Stimulated activated CD4-positive, alpha-beta T cell treated with anti-CD3 and anti-CD28 coated beads, TNF-alpha, amount 100 ng/mL, for 1 hour (primary cell): ENCODE measurements at places on chromosomes 7 and 10.

DNA sequence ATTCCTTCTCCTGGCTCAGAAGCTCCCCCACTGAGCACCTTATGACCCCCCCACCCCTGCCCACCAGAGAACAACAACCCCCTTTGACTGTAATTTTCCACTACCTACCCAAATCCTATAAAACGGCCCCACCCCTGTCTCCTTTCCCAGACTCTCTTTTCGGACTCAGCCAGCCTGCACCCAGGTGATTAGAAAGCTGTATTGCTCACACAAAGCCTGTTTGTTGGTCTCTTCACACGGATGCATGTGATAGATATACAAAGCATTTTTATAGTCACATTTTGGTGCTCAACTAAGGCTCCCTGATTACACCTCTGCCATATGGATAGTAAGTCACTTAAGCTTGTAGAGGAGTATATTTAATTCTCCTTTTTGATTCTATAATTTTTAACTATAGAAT, 985.8 kb downstream of the REEP3 start:
- DNase-seq: no peak

DNA sequence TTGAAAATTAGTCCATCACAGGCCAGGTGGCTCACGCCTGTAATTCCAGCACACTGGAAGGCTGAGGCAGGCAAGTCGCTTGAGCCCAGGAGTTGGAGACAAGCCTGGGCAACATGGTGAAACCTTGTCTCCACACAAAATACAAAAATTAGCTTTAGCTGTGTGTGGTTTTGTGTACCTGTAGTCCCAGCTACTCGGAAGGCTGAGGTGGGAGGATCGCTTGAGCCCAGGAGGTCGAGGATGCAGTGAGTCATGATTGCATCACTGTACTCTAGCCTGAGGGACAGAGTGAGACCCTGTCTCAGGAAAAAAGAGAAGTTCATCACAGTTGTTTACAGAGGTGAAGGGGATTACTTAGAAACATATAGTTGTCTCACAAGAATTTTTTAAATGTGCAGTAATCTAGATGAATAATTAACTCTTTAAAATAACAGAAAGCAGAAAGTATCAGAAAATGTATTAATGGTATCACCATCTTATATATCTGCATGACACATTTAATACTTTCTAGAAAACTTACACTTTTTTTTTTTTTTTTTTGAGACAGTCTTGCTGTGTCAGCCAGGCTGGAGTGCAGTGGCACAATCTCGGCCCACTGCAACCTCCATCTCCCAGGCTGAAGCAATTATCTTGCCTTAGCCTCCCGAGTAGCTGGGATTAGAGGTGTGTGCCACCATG, 8.9 kb downstream of the LCOR start:
- no peak for DNase-seq

GRCh38 chr10:129441372-129442009, 25.6 kb upstream of the MGMT start:
- no peak for DNase-seq

DNA sequence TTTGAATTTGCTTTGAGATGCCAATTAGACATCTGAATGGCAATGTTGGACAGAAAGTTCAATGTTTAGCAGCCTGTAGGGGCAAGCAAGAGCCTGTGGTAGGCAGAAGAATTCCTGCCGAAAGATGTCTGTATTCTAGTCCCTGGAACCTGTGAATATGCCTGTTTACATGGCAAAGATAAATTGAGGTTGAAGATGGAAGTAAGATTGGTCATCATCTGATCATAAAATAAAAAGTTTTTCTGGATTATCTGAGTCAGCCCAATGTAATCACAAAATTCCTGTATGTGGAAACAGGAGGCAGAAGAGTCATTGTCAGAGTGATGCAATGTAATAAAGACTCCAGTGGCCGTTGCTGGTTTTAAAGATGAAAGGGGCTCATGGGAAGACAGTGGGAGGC, 430.5 kb downstream of the MDFIC start:
- no peak for DNase-seq

GRCh38 chr7:36348256-36348655, 41.4 kb upstream of the ANLN start:
- DNase-seq: no peak

GRCh38 chr10:12500381-12501303, 151.3 kb downstream of the CAMK1D start:
- DNase-seq: no peak

GRCh38 chr10:42991442-42992098, 85.3 kb upstream of the RET start:
- no peak for DNase-seq

GRCh38 chr10:18490755-18491154, 160.6 kb downstream of the NSUN6 start:
- DNase-seq: no peak

DNA sequence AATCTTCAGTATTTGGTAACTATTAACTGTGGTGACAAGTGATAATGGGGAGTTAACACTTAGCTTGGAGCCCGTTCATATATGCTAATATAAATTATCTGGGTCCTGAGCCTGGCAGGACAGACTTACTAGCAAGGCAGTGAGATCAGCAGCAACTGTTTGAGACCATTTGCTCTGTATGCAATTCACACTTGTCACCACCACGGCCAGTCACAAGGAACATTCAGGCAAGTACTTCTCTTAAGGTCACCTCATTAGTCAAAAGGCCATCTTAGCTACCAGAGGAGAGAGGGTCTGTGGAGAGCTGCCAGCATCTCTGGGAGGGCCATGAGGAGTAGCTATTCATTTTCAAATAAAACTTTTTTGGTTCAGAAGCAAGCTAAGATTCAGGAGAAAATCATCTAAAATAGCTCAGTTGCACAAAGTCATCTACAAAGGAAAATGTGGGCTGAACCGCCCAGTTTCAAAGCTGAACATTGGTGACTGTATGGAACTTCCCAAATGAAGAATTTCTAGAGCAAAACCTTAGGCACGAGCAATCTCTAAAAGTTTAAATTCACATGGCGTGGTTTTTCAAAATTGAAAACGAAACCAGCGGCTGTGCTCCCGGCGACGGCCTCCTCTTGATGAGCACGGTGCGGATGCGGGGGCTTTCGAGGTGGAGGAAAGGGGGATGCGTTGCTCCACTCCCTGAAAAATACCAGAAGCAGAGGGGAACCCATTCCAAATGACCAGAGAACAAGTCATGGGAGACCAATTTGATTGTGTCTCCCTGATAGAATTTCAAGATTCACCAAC, 233.5 kb upstream of the MGMT start:
- no peak for DNase-seq

DNA sequence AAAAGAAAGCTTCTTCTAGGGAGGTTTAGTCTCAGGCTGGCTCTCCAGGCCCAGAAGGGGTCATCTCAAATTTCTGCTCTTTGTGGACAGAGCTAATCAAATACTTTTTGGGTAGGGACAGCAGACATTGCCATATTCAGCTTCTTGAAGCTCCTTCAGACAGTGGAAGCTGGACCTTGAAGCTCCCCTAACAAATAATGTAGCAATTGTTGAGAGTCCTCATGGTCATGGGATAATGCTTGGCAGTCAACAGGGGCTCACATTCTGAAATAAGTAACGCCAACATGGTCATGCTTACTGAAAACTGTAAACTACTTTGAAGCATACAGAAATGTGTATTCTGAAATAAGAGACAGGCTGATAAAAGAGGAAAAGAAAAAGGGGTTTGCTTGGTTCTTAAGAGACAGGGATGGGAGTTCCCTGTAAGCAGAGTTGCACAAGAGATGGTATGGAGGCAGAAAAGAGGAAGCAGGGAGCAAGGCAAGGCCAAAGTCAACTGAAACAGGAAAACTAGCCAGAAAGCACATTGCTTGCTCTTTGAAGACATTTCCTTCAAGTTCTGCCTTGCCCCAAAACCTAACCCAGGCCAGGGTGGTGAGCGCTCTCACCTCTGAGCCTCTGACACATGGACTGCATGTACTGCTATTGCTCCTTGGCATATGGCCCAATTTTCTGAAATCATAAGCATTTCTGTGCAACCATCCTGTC, 53.1 kb upstream of the KMT2E start:
- DNase-seq: no peak

DNA sequence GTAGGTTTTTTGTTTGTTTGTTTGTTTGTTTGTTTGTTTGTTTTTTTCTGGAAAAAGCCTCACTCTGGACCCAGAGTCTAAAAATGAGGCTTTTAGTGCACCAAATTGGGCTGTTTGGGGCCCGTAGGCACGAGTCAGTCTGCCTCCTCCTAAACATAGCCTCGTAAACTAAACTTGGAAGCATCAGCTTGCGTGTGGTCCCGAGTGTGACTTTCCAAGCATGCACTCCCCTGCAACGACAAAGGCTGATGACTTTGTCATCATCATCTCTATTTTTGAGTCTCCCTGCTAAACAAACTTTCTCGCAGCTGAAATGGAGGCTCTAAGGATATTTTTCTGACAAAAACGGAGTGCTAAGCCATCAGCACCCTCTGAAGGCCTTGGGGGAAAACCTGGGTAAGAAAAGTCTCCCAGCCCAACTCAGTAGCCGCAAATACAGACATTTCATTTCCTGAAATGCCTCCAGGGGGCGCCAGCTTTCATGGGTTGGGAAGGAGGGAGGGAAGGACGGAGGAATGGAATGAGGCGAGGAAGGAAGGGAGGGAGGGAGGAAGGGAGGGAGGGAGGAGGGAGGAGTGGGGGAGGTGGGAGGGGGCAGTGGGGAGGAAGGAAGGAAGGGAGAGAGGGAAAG, 245.9 kb downstream of the KCNMA1 start:
- DNase-seq: no peak

- DNase-seq: no peak
Observed at GRCh38 chr7:55005241-55005851, 13.5 kb upstream of the EGFR start.

DNA sequence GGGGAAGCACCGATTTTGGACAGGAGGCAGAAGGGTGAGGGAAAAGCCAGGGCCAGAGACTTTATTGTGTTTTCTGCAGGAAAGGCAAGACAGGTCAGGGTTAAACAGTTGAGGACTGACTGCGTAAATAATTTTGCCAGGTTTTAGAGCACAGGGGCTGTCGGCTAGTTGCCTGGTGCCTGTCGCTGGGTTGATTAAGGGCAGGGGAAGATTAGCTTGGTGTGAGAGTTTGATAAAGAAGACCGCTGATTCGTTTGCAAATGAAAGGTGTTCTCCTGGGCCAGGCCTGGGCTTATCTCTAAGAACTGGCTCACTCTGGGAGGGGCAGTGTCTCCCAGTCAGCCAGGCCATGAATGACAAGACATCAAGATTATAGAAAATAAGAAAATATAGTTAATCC, 75.6 kb downstream of the SLC37A3 start:
- DNase-seq: no peak

DNA sequence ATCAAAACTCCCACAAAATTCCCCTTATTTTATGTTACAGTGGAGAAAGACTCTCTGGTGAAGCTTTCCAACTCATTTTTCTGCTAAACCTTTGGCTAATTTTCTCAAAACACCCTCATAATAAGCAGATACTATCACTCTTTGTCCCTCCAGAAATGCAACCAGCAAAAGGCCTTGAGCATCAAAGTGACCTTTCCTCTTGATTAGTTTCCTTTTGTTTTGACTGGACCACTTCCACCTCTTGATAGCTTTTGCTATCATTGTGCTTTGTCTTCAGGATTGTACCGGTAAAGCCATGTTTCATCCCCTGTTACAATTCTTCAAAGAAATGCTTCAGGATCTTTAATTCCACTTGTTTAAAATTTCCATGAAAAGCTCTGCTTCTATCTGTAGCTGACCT, 115.1 kb upstream of the SLC13A1 start:
- no peak for DNase-seq

DNA sequence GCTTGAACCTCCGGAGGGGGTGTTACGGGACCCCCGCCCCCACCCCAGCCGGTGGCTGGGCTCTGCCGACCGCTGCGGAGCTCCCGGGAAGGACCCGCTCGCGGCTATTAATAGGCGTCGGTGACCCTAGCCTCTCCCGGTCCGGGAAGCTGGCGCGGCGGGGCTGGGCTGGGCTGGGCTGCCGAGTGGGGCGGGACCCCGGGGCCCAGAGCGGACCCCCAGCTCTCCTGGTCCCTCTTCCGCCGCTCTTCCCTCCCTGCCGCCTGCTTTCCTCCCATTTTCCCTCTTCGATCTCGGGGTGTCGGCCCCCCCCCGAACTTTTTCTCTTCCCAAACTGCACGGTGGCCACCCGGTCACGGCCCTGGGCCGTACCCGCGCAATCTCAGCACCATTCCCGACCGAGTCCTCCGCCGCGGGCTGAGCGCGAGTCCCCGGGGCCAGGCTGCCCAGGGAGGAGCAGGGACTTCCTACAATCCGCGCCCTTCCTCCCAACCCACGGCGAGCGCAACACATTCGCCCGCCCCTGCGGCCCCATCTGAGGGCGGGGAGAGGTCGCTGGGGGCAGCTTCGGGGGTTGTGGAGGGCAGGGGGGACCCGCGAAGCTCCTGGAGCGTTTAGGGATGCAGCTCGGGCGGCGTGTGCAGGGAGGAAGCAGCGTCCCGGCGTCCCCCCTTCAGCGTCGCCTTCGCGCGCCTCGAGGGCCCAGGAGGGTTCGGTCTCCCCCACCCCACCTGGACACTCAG, 3.1 kb upstream of the ELFN1 start:
- no peak for DNase-seq

- no peak for DNase-seq
Observed at GRCh38 chr7:25704413-25704812, 447.6 kb upstream of the NFE2L3 start.

DNA sequence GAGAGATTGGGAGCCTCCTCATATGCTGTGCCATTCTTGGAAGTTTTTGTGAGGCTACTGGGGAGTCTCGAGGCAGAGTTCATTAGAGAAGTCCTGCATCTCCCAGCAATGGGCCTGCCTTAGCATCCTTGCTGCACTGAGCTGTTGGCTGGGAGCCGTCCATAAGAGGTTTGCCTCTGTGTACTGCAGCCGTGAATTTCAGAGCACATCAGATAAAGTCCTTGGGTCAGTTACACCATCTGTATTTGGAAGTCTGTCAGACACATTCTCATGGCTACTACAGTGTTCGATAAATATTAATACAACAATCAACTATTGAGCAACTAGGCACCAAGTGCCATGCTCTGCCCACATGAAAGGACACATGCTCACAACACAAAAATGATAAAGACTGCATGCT, 100.5 kb upstream of the SEC61G start:
- no peak for DNase-seq

GRCh38 chr10:14171336-14171735, 159.4 kb downstream of the FRMD4A start:
- no peak for DNase-seq

DNA sequence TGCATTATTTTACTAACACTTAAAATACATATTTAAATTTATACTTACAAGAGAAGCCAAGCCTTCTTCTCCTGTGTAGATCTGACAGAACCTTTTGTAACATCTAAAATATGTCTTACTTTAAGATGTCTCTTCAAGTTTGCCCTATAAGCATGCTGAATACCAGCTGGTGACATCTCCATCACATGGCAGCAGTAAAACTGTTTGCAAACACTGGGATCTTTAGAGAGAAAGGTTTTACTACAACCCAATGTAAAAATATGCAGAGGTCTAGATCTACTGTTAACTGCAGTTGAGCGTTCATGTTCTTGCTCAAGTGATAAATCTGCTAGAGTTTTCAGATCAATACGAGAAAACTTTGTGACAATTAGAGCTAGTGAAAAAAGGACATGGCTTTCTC, 23.2 kb downstream of the PDZD8 start:
- DNase-seq: no peak

GRCh38 chr7:18221377-18222293, 194.0 kb upstream of the PRPS1L1 start:
- no peak for DNase-seq

- DNase-seq: no peak
Observed at GRCh38 chr7:81327468-81328266, 408.8 kb upstream of the SEMA3C start.
